ENCODE measurements at places on chromosomes 1 and 21.

- no peak for DNase-seq
These were observed 4.0 kb upstream of the RCAN1 start for GRCh38 chr21:34618941-34619340.

- no peak for DNase-seq
These were observed 8.7 kb downstream of the PDXK start for GRCh38 chr21:43727519-43728153.

- no peak for DNase-seq
These were observed 6.2 kb downstream of the PPT1 start for GRCh38 chr1:40090652-40091355.

DNA sequence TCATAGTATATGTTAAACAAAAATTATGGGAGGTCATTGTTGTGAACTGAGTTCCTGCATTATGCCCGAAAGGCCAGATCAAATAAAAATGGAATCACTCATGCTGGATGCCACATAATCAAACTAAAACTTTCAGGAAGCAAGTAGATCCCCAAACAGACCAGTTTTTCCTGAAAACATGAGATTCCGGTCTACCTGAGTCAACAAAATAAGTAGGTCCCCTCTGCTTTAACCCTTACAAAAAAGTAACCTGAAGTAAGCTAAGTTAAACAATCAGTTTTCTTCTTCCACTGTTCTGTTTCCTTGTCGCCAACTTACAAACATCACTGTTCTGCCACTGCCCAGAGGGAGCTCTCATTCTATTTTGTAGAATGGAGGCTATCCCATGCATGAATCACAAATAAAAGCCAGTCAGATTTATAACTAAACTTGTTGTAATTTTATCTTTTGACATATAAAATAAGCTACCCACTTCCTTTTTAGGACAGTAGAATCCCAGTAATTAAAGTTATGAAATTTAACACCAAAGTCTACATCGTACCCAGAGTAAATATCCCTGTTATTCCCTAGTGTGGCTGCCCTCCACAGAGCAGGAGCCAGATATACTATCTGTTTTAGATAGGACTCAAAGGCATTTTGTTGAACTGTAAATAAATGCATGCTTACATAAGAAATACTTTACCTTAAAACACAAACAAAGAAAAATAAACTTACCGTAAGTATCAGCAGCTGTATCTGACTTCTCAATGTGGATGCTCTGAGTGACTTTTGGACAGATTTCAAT is 149.4 kb downstream of the TIAM1 start:
- no peak for DNase-seq

DNA sequence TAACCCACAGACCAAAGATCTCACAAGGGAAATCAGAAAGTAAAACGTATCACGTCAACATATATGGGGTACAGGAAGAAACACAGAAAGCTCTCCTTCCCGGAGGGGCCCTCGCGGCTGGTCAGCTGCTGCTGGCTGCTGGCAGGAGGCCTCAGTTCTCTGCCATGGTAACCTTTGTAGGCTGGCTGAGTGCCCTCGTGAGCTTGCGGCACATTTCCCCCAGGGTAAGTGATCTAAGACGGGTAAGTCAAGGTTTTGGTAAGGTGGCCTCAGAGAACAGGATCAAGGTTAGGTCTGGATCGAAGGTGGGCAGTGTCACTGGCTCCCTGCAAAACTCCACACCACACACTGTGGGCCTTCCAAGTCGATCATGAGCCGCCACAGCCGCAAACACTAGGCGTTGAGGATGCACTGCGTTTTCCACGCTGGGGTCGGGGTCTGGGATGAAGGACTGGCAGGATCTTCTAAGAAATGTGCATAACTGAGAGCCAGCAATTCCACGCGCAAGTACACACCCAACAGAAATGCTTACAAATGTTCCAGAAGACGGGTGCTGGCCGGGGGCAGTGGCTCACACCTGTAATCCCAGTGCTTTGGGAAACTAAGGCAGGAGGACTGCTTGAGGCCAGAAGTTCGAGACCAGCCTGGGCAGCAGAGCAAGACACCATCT is 33.9 kb downstream of the WDR4 start:
- DNase-seq: no peak

GRCh38 chr21:37531431-37531932 is 164.9 kb downstream of the DYRK1A start:
- DNase-seq: no peak

DNA sequence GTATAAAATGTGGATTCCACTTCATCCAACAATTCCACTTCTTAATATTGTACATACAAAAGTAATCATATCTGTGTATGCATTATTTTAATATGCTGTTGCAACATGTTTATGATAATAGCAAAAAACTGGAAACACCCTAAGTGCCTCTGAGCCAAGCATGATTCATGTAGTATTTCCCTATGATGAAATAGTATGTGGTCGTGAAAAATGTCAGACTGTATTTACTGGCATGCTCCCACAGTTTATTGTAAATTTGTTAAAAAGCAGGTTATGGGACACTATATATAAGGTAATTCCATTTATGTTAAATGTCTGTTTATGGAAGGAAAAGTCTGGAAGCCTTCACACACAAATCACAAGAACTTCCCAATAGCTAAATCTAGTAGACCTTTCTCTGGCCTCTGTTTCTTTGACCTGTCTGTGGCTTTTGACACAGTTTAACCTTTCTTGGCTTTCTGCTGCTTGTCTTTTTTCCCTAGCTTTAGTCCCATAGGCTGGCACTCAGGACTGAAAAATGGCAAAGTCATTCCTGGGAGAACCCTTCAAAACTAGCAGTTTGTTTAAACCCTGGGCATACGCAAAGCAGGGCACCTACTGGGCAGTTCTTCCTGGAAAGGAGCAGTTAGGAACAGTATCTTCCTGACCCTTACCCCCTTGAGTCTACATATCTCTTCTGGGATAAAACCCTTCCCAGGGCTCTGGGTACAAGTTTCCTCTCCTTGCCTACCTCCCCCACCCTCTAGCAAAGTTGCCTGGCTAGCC is 65.4 kb upstream of the ARTN start:
- DNase-seq: no peak

GRCh38 chr1:97364086-97364485 is 556.7 kb downstream of the DPYD start:
- DNase-seq: no peak

GRCh38 chr21:31668651-31669491 is 9.4 kb downstream of the SOD1 start:
- DNase-seq: no peak

- no peak for DNase-seq
These were observed 83.3 kb downstream of the ABCA4 start for GRCh38 chr1:94037392-94038229.

GRCh38 chr1:192852001-192852947 is 43.4 kb downstream of the RGS2 start:
- DNase-seq: no peak
